ENCODE measurements at places on chromosomes 7 and 10.

GRCh38 chr7:2166625-2167280 lies 66.0 kb downstream of the MAD1L1 start:
- DNase-seq: no peak

DNA sequence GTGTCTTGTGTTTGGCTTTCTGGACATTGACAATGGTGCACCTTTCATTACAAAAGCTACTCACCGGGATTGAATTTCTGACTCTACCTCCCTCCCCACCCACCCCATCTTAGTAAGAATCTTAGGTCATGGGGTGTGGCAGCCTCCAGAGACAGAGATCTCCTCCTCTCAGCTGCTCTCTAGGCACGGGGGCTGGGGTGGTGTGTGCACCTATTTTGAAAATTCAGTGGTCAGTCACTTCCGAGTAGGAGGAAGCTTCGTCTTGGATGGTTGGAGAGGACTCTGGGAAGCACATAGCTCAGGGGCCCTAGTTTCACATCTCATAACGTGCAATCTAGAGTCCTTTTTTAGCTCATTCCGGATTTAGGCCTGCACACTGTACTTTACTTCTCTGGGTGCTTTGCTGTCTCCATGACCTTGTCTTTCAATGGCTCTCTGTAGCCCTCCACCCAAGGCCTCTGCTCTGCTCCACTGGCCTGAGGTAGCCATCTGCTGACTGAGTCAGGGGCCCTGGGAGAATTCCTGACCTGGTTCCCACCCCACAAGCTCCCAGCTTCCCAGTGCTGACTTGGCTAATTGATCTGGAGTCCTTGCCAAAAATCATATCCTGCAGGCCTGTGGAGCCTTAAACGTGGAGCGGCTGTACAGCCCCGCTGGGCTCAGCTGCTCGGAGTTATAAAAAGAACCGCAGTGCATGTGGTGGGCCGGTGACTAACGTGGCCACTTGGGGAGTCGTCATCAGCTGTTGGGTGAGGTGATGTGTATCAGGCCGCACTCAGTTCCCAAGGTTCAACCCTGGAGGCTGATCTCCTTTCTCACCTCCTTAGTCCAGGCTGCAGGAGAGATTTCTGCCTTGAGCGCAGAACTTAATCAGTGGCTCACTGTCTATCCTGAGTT lies 19.3 kb upstream of the ADAMTS14 start:
- DNase-seq: no peak

- DNase-seq: no peak
These were observed 80.4 kb downstream of the ZNRF2 start for GRCh38 chr7:30364773-30365172.

GRCh38 chr10:75426880-75427279 lies 4.5 kb upstream of the LRMDA start:
- DNase-seq: no peak

- DNase-seq: no peak
These were observed 90.1 kb upstream of the ADCY1 start for GRCh38 chr7:45484094-45484493.

Data from activated CD4-positive, CD25-positive, alpha-beta regulatory T cell treated with anti-CD3 and anti-CD28 coated beads, Interleukin-2, amount 50 U/mL, for 72 hours (primary cell).